Esophagus squamous epithelium (tissue), 5 donors: ENCODE measurements at places on chromosomes 12 and 14.
A peak's percentile ranks its signal among the peaks of the same experiment; 100 is the strongest.

DNA sequence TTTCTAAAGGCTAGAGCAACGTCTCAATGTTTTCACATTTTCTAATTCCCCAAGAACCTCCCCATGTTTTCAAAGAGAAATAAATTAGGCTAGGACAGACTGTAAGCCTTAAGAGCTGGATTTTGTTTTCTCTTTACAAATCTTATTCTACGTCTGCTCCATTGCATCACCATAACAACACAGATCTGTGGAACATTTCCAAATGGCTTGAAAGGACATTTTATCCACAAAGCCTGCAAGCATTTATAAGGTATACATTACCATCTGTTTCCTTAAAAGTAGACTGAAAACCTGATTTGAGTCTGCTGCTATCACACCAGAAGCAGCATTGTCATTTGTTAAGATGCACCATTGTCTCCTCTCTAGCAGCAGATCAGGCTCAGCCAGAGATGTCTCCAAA lies 115.3 kb upstream of the PLEKHA5 start:
- DNase-seq: no peak

GRCh38 chr12:109232731-109233130 lies 76.4 kb downstream of the FOXN4 start:
- DNase-seq: no peak

GRCh38 chr12:1532375-1533165 lies 61.8 kb downstream of the FBXL14 start:
- no peak for DNase-seq

GRCh38 chr12:108697905-108698304 lies 33.4 kb downstream of the CORO1C start:
- no peak for DNase-seq

GRCh38 chr12:123075087-123075645 lies 75.7 kb downstream of the PITPNM2 start:
- DNase-seq: no peak

DNA sequence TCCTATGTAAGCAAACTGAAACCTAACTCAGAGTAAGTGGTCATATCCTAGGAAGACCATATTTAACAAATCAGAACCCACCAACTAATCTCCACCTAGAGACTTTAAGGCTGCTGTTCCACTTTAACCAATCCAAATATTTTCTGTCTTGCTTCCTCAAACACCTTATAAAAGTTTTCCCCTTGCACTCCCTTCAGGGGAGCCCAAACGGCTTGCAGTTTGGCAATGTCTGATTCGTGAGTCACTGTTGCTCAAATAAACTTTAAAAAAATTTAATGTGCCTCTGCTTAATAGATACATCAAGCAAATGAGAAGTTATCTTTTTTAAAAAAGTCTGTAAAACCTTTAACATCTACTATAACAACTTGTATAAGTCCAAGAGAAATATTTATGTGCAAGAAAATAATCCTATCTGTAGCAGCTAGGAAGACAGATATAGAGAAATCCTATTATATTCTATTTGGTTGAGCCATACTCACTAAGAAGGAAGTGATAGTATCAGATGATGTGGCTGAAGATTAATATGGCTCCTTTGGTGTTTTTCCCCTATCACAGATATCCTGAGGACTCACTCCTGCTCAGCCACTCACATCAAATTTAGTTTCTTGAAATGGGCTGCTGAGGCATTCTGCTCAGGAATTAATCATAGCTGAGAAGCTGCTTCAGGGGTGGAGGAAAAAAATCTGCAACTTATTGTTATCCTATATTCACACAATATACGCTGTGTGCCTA lies 65.1 kb upstream of the DUSP6 start:
- no peak for DNase-seq

GRCh38 chr12:100656856-100657255 lies 83.4 kb downstream of the GAS2L3 start:
- DNase-seq: no peak

DNA sequence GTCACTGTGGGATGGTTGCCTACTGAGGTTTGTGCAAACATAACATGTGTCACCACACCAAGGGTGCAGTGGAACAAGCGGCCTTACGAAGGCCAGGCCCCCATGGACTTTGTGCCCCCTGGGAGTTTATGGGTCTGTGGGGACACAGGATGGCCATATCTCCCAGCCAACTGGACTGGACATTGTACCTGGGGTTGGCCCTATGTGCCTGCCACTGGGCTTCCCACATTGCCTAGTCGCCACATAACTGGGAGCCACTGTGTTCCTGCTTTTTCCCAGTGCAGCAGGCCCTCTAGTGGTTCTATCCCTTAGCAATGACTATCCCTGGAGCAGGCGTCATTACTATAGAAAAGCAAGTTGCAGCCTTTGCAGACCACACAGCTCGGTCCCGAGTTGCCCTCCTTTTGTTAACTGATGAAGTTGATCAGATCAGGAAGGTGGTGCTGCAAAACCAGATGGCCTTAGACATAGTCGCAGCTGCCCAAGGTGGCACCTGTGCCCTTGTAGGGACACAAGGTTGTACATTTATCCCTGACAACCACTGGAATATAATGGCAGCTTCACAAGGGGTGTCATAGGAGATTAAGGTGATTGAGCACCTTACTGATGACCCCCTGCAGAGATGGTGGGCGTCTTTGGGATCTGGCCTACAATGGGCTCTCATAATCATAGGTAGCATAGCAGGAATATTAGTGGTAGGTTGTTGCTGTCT lies 15.2 kb upstream of the RNASE12 start:
- DNase-seq: no peak

GRCh38 chr12:14257734-14258574 lies 107.5 kb upstream of the ATF7IP start:
- peak; percentile 81 for DNase-seq

DNA sequence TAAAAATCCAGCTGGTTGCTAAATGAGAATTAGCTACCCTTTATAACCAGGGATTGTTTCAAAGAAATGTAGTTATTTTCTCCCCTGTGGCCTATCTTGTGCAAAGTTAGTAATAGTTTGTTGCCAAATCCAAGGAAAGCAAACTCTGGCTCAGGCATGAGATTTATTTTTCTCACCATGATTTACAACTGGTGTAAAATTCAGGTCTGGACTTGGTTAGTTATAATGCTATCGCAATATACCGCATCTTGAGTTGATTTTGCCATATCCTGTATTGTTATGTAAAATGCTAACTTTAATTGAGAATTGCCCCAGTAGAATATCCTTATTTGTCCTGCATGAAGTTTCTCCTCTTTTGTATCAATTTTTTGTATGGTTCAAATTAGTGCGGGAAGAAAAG lies 135.5 kb downstream of the CRADD start:
- no peak for DNase-seq
